Stimulated activated CD8-positive, alpha-beta memory T cell treated with anti-CD3 and anti-CD28 coated beads, Interleukin-7, amount 100 ng/mL, for 1 hour (primary cell): ENCODE measurements at places on chromosomes 4 and X.

- DNase-seq: no peak
Measured at GRCh38 chrX:6980981-6981380, 166.5 kb upstream of the STS start.

GRCh38 chr4:1233641-1234308 lies 15.2 kb downstream of the CTBP1 start:
- no peak for DNase-seq

- no peak for DNase-seq
Measured at GRCh38 chr4:44912980-44913379, 186.6 kb upstream of the GNPDA2 start.

DNA sequence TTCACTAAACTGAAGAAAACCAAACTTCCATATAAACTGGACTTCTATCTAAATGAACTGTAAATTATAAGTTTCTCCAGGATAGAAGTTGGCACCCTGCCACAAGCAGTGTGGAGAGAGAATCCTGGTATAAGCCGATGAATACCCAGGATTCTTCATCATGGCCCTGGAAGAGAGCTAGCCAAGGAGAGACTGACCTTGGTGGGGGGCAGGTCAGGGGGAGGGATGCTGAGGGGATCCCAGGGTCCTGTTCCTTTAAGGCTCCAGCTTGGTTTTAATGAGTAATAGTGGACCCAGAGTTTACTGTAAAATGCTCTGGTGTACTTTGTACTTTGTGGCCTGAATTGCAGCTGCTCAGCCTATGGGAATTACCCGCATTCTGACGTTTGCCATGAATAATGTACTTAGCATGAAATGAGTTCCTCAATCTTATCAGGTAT lies 16.9 kb downstream of the RASSF6 start:
- no peak for DNase-seq

DNA sequence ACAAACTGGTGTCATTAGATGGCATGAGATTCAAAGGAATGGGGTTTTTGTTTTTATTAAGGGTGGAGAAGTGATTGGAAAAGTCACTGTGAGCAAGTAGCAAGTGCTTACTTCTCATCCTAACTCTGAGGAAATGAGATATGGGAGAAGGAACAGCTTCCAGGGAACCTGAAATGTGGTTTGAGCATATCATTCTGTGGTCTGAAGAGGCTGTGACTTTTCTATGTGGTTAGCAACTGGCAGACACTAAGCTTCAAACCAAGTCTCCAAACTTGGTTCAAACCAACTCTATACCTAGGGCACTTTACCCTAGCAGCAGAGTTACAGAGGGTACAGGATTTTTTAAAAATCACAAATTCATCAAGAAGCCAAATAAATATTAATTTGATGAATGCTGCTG lies 58.2 kb downstream of the DCLK2 start:
- no peak for DNase-seq

- DNase-seq: no peak
Measured at GRCh38 chr4:108369035-108369655, 200.4 kb upstream of the LEF1 start.

GRCh38 chr4:98406819-98407218 lies 145.6 kb downstream of the RAP1GDS1 start:
- no peak for DNase-seq

DNA sequence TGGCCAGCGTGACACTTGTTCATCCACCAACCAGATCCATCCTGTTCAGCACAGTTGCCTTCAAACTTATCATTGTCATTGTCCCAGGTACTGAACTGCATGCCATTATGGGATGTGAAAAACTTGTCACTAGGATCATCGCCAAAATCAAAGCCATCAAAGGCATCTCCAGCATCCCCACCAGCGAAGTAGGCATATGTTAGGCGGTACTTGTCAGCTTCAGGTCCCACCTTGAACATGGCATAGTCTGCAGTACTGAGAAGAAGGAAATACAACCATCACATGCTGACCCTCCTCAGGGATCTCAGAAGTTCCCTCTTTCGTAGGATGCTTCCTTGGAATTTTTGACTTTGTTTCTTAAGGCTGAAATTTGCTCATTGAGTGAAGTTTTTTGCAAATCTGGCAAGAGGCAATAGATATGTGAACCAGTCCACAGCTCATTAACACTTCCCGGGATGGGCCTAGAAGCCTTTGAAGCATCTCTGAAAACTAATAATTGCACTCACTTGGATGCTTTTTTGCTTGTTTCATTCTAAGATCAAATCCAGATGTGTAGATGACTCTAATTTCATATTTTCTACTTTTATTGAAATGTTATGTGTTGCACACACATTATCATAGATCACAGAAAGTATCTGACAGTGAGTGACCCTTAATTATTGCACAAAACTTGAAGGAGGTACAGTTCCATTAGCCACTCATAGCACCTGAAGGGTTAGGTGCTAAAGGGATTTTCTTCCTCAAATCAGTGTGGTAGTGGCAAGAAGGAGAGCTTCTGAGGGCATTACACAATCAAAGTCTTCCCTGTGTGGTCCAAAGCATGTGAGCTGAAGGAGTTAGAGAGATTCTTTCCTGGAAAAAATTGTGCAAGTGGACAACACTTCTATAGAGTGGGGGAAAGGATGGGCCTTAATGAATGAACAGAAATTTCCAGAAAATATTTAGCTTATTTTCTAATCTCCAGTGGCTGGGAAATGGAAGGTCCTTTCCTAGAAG lies 5.4 kb downstream of the FGG start:
- DNase-seq: no peak

GRCh38 chr4:57344296-57344695 lies 234.1 kb upstream of the IGFBP7 start:
- no peak for DNase-seq

DNA sequence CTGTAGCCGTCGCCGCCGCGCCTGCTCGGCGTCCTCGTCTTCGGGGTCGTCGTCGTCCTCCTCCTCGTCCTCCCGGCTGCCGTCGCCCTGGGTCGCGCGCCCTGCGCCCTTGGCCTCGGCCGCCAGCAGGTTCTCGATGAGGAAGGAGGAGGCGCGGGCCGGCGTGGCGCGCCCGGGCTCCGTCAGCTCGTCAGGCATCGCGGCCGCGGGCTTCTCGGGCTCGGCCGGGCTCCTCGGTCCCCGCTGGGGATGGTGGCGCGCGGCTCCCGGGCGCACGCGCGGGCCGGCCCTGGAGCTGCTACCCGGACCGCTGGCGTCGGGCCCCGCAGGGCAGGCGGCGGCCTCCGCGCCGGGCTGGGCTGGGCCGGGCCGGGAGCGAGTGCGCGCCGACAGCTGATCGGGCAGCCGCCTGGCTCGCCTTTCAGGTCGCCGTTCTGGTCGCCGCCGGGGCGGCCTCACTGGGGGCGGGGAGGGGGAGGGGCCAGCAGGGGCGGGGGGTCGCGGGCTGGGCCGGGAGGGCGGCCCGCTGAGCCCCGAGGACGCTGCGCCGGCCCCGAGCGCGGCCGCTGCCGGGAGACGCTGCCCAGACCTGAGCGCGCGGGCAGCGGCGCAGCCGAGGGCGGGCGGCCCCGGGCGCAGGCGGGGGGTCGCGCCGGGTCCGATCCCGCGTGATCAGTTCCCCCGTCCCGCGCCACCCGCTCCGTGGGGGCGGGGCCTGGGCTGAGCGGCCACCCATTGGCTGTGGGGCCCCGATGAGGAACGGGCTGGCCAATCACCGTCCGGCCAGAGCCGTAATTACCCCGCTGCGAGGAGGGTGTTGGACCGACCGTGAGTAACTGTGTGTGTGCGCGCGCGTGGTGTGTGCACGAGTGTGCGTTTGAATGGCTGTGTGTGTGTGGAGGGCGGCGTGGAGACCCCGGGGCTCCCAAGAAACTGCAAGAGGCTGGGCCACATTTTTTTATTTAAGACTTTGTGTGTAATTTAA lies at the start of gene HMX1:
TSS of gene HMX1 (minus strand) at position 423 of the 985 bp plus-strand sequence. CDS start at position 198, 225 bp downstream.
- DNase-seq: no peak
